Stimulated activated CD4-positive, alpha-beta T cell treated with anti-CD3 and anti-CD28 coated beads, TNF-alpha, amount 100 ng/mL, for 4 hours (primary cell): ENCODE measurements at places on chromosomes 5 and 9.

GRCh38 chr5:167790462-167791260, 500.8 kb upstream of the WWC1 start:
- no peak for DNase-seq

DNA sequence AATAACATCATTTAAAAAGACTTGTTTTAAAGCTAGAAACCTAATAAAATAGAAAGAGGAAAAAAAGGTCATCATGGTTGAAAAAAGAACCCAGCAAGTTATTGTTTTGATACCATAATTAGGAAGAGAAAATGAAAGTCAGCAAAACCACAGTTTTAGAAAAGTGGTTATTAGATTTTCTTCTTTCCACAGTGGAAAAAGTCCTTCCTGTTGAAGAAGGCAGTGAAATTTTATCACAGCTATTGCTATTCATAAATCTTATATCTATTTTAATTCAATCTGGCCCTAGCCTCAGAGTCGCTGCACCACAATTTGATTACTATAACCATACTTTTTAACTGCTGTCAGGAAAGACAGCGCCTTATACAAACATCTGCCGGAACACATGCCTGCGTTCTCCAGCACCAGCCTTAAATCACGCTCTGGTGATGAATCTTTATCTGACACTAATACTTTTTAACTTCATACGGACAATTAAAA, 60.3 kb downstream of the MAPKAP1 start:
- DNase-seq, result no peak

- DNase-seq, result no peak
These were observed 7.8 kb upstream of the MRNIP start for GRCh38 chr5:179866241-179867078.

DNA sequence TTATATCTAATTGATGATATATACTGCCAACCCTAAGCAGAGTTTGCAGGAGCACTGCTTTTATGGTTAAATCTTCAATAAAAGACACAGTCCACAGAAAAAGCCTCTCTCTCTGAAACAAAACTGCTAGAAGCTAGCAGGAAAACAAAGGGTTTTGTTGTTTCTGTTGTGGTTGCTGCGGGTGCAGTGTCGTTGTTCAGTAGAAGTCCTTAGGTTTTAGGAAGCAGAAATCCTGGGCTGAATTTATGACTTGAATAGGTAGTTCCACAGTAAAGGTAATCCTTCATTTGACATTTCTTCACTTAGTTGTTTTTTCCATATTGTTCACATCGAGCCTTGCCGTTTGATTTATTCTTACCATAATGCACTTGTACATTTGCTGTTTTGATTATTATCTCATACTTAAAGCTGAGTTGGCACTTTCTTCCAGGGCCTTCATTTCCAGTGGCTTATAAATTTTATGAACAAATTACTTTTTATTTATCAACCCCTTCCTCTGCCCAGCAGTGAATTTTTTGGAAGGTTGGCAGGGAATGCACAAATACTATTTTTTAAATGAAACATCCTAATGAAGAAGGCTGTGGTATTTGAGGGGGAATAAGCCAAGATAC, 209.6 kb upstream of the SLC30A5 start:
- no peak for DNase-seq

DNA sequence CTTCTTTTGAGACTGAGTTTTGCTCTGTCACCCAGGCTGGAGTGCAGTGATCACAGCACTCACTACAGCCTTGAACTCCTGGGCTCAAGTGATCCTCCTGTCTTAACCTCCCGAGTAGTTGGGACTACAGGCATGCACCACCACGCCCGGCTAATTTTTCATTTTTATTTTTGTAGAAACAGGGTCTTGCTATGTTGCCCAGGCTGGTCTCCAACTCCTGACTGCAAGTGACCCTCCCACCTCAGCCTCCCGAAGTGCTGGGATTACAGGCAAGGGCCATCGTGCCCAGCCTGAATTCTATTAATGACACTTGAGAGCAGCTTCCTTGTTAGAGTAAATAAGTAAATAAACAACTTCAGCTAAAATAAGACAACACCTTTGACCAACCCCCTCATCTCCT, 12.3 kb downstream of the ROR2 start:
- no peak for DNase-seq

- no peak for DNase-seq
These were observed 154.9 kb upstream of the DAPK1 start for GRCh38 chr9:87342743-87343142.

DNA sequence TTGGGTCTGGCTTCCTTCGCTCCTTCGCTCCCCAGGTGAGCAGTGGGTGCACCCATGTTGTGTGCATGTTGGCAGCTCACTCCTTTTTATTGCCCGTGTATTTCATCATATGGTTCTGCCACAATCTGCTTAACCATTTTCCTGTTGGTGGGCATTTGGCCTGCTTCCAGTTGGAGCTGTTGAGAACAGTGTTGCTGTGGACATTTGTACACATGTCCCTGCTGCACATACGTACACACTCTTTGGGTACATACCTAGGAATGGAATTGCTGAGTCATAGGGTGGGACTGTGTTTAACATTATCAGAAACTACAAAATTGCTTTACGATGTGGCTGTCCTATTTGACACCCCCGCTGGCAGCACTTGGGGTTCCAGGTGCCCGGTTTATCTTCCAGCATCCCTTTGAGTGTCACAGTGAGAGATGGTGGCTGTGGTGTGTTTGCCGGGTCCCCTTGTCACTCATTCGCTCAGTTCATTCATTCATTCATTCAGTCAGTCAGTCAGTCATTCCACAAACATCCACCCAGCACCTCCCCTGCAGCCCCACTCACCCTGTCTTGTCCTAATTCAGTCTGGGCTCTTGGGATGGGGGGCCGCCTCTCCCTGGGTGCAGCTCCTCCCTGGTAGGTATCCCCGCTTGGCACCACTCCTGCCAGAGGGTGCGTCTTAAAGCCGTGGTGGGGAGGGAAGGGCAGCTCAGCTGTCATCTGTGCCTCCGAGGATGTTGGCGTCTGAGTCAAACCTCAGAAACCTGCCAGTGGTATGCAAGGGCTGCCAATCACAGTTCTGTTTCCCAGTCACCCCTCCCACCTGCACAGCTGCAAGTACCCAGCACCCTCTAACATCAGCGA, 7.9 kb upstream of the FIBCD1 start:
- no peak for DNase-seq

DNA sequence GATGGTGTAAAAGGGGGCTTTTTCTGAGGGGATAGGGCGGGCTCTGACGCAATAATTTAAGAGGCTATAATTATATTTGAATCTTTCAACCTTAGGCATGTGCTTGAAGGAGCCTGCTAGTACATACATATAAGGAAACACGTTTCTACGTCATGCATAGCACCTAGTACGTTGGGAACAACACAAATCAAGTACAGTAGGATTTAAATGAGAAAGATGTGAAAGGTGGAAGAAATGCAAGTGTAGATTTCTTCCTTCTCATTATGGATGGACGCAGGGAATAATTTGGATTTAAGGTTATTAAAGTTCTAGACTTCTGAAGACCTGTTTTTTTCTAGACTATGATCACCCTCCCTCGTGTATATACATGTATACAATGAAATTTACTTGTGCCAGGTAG, 927 bp upstream of the CDO1 start:
- no peak for DNase-seq

- no peak for DNase-seq
These were observed 220.0 kb downstream of the CACNA1B start for GRCh38 chr9:138097501-138097991.

- no peak for DNase-seq
These were observed 659 bp downstream of the RAI14 start for GRCh38 chr5:34656700-34657273.

DNA sequence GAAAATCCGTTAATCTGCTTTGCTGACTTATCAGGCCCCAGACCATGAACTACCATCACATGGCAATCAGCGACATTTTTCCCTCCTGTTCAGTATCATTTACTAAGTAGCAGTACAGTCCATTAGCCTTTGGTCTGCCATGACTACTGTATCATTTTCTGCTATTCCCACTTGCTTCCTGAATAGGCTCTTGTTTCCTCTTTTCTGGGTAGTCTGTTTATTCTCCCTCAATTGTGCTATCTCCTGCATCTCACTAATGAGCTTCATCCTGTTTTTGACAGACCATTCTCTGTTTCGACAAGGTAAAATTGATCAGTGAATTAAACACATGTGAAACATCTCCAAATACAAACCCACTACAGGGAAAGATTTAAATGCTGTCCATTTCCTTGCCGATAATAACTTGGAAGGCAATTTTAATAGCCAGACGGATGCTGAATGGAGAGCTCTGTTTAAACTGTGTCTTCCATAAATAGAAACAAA, 263.5 kb upstream of the ANKRD55 start:
- DNase-seq, result no peak

GRCh38 chr5:87383216-87383615, 29.5 kb downstream of the CCNH start:
- DNase-seq, result no peak

- no peak for DNase-seq
These were observed 94.2 kb downstream of the PPIC start for GRCh38 chr5:122942164-122942914.

DNA sequence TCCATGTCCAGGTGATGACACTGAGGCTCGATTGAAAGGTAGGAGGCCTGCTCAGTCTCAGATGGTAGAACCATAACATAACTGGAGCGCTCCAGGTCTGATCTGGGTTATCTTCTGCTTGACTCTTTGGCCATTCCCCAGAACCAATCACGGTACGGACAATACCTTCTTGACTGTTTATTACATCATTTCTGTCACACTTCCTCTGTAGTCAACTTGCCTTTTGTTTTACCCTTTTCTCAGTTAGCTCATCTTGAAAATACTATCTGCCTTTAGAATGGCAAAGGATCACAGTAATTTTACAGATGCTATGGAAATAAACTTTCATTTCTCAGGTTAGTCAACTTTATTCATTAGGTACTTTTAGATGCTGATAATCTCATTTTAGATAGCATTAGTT, 22.4 kb downstream of the GLRA1 start:
- DNase-seq, result no peak

DNA sequence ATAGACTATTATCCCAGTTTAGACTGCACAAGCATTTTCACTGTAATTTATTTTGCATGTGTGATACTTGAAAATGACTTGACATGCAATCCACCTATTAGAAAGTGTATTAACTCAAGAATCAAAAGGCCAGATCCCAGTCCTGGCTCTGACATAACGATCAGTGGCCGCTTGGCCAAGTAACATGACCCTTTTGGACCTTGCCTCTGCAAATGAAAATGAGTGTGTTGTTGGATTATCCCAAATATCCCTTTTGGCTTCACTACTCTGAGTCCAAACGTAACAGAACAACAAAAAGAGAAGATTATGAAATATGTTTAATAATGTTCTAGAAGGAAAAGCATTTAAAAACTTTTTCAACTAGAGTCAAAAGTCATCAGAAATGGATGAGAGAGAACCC, 19.0 kb downstream of the DMGDH start:
- no peak for DNase-seq

GRCh38 chr9:93483497-93483896, 30.1 kb upstream of the FAM120AOS start:
- no peak for DNase-seq

DNA sequence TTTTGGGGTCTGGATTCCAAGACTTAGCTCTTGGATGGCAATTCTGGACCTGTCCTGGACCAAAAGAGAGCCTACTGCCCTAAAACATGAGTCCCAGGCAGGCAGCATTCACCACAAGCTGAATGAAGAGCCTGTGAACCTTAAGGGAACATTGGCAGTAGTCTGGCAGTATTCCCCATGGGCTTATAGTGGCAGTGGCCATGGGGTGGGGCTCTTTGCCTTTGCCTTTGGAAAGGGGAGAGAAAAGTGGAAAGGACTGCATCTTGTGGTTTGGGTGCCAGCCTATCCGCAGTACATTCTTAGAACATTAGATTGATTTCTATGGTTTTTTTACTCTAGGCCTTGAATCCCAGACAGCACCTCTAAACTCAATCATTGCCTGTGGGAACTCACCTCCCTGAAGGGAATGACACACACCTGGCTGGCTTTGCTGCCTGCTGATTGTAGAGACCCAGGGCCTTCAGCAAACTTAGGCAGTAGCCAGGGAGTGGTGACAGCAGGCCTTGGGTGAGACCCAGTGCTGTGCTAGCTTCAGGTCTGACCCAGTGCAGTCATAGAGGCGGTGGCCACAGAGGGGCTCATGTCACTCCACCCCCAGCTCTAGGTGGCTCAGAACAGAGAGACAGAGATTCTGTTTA, 216.3 kb downstream of the CETN3 start:
- no peak for DNase-seq

DNA sequence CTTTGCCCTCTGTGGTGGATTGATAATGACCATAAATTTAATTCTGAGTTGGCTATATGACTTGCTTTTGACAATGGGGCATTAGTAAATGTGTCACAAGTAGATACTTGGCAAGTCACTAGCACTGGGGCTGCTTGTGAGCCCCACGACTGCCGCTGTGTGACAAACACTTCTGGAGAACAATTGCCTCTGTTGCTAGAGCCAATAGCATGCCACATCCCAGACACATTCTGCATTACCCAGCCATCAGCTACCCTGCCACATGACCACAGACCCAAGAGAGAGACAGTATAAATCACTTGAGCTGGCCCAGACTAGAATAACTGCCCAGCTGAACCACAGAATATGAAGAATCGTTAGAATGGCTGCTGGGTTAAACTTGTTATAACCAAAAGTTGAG, 753.2 kb upstream of the DMAC1 start:
- no peak for DNase-seq

DNA sequence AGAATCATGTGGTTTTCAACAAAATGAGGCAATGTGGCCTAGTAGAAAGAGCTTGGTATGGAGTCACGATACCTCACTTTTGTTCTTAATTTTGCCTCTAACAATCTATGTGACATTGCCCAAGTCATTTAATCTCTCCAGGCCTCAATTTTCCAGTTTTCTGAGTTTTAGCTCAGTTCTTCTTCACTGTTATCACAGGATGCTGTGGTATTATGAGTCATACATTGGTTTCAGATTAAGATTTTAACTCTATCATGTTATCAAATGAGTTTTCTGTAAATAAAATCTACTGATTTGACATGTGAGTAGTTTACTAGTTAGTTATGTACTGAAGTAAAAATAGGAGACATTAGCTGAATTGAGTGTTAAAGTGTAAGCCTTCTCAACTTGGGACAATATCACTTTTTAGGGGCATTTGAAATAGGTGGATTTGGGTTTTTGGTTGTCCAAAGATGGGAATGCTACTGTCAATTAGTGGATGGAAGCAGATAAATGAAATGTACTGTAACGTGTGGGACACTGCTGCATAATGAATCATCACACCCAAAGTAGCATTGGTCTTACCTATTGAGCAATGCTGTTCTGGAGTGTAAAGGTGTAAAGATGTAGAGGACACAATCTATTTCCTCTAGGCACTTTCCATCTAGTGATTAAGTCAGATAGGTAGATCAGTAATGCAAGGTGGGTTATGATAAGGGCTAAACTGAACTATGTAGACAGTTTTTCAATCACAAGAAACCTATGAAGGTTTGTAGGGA, 73.3 kb downstream of the NNT start:
- no peak for DNase-seq
